ENCODE measurements at places on chromosomes 5 and 9.

DNA sequence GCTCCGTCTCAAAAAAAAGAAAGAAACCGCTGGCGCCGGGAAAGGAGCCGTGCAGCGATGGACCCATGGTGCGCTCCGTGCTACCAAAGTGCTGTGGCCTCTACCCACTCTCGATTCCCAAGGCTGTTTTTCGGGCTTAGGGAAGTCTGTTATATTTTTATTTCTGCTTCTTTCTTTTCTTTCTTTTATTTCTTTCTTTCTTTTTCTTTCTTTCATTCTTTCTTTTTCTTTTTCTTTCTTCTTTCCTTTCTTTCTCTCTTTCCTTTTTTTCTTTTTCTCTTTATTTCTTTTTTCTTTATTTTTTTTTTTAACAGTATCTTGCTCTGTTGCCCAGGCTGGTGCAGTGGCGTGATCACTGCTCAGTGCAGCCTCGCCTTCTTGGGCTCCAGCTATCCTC, 87.5 kb downstream of the ANXA2R start:
- DNase-seq, result no peak

GRCh38 chr5:81207009-81207408, 26.1 kb upstream of the CKMT2 start:
- no peak for DNase-seq

GRCh38 chr5:133415506-133415905, 196.8 kb downstream of the FSTL4 start:
- DNase-seq, result no peak

DNA sequence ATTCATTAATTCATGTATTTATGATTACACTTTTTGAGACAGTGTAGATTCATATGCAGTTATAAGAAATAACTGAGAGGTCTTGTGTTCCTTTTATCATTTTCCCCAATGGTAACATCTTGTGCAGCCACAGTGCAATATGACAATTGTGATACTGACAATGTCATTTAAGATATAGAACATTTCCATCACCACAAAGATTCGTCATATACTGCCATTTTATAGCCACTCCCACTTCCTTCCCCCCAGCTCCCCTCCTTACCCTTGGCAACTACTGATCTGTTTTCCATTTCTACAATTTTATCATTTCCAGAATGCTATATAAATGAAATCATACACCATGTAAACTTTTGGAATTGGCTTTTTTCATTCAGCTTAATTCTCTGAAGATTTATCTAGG, 53.8 kb downstream of the NR2F1 start:
- no peak for DNase-seq

GRCh38 chr5:14699807-14700400, 35.4 kb downstream of the OTULIN start:
- no peak for DNase-seq

DNA sequence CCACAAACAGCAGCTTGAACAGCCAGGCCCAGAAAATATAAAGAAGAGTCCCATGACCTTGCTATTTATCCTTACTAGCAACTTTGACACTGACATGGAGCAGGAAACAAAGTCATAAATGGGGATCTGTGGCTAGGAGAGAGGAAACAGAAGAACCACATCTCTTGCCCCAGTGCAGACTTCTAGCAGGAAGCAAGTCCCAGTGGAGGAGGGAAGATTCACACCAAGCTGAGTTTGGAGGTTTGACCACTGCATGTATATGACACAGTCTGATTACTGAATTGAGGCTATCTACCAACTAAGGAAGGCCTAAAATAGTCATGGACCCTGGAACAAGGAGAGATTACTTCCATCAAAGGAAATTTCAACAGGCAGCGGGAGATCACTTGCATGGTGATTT, 51.4 kb downstream of the CDH6 start:
- DNase-seq, result no peak

DNA sequence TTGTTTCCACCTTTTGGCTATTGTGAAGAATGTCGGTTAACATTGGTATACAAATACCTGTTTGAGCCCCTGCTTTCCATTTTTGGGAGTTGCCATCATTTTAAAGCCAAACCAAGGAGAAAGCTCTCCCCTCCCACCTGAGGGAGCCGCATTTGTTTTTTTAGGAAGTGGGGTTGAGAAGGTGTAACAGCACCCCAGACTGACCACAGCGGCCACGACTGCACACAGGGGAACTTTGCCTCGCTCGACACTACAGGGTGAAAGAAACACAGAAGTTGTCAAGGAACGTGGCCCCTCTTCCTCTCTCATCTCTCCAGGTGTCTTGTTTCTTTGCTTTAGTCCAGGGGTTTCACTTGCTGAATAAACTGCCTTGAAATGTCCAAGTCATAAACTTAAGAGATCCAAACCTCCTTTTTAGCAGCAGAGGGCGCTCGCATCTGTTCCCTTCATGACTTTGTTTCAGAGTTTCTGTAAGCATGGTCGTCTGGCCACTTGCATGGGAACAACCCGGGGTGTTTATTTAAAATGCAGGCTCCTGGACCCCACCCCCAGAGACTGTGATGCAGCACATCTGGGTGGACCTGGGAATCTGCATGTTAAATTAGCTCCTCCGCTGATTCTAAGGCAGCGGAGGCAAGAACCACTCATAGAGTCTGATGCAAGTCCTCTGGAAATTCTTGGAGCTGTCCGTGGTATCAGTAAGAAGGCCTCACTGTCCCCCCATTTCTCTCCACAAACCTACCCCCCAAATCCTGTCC, 2.1 kb upstream of the TTLL11 start:
- DNase-seq, result peak; percentile 34

DNA sequence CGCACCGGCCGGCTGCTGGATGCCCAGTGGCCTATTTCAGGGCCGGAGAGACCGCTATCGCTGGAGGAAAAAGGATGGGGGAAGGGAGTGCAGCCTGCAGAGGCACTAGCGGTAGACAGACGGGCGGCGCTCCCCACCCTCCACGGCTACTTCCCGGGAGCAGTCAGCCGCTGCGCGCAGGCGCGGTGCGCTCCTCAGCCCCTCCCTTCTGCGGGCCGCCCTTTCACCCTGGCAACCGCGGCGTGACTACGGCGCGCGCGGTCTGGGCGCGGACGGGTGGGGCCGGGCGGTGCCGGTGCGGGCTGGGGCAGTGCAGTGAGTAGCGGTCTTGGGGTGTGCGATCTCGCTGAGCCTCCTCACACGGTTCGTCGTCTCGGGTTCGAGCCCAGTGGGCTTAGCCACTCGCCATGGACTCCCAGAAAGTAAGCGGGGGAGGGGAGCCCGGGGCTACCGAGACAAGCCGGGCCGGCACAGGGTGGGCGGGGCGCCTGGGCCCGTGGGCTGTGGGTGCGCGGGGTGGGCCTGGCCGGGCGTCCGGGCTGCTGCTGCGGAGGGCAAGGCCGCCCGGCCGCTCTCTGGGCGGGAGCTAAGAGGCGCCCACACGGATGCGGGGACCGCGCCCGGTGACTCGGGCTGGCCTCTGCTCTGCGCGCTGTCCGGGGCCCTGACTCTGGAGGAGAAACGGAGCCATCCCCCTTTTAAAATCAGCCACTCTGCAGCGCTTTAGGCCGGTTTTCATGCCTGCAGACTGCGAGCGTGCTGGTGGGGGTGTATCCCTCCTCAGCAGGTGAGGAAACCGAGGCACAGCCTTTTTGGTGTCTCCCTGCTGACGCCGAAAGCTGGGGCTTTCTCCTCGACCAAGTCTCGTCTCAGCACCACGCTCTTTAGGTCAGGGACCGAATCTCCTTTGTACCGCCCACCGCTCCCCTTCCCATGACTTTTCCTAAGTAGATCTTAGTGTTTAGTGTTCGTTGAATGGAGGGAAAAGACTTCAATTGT, at the start of gene FSD1L:
Gene FSD1L, plus strand, starts transcription at position 221 of the 999 bp plus-strand sequence. Its CDS starts 187 bp downstream, at position 408.
- peak; percentile 85 for DNase-seq

- no peak for DNase-seq
These were observed 37.8 kb upstream of the RUFY1 start for GRCh38 chr5:179512452-179513000.

GRCh38 chr5:98742396-98743073, 30.9 kb upstream of the RGMB start:
- DNase-seq, result no peak

DNA sequence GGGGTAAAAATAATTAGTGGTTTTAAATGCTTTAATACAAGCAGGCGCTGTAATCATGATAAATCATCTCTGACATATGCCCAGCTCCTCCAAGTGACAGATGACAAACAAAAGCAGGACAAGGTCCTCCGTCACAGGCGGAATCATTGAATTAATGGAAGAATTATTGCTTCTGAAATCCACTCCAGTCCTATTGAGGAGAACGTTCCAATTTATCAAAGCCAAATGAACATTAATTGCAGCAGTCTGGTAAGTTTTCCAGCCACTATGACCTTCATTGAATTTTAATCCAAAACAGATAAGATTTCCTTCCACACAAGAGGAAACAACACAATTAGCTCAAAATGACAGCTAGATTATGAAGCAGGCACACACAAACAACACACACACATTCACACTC, 136.8 kb downstream of the ASTN2 start:
- DNase-seq, result no peak

DNA sequence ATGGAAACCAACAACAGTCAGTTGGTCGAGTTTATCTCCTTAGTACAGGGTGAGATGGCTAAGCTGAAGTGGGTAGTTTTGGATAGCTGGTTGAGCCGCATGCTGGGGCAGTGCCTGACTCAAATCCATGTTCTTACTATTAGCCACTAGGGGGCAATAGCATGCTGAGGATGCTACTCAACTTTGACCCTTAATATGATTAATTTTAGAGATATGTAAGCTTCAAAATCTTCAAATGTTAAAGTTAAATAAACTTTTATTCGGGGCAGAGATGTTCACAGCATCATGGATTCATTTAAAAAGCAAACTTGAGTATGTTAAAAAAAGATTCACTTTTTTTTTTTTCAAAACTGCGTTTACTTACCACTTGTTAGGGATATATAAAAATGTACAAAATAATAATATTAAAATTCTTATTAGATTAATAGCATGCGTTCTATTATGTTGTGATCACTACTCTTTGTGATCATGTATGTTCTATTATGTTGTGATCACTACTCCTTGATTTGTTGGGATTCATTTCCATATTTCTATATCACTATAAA, 57.0 kb downstream of the C9orf153 start:
- DNase-seq, result no peak

- no peak for DNase-seq
These were observed 63.7 kb upstream of the RICTOR start for GRCh38 chr5:39137819-39138451.

GRCh38 chr5:151274666-151275065, 21.7 kb downstream of the GM2A start:
- DNase-seq, result no peak

DNA sequence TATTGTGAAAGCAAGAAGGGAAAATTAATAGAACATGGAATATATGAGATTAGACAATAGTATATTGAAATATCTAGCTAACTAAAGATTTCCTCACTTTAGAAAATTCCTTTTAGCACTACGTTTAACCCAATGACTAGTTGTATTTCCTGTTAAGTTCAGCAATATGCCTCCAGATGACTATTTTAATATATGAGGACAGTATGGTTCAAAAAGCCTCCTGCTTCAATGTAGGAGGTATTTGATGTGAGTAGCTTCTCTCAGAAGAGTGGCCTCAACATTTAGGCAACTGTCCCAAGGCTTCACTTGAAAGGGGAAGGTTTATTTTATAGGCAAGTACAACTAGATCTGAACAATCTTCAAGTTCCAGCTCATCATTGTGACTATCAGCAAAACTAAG, 2.0 kb upstream of the MEF2C start:
- no peak for DNase-seq

DNA sequence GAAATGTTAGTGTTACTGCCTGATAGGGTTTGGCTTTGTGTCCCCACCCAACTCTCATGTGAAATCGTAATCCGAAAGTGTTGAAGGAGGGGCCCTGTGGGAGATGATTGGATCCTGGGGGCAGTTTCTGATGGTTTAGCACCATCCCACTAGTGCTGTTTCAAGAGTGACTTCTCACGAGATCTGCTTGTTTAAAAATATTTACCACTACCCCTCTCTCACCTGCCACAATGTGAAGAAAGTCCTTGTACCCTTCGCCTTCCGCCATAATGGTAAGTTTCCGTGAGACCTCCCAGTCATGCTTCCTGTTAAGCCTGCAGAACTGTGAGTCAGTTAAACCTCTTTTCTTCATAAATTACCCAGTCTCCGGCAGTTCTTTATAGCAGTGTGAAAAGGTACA, 2.6 kb upstream of the RFX3 start:
- DNase-seq, result no peak

- DNase-seq, result no peak
These were observed 296.7 kb upstream of the PANK3 start for GRCh38 chr5:168875832-168876231.

- DNase-seq, result no peak
These were observed 117.5 kb downstream of the HMHB1 start for GRCh38 chr5:143929486-143929885.

- no peak for DNase-seq
These were observed 417.5 kb upstream of the MEF2C start for GRCh38 chr5:89300426-89300970.

DNA sequence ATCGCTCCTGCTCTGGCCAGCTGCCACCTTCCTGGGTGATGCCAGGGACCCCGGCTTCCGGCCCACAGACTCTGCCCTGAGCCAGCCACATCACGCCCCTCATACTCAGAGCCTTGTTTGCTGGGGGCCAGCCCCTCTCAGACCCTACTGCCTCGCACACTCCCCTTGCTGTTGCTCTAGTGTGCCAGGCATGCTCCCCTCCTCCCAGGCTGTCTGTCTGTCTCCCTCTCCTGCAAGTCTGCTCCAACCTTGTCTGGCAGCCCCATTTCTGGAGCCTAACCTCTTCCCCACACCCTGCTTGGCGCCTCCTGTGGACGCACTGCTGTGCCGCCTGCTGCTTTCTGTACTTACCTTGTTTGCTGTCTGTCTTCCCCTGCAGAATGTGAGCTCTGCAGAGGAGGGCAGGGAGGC, 184.7 kb downstream of the HSPA4 start:
- no peak for DNase-seq

- DNase-seq, result no peak
These were observed 108.4 kb downstream of the ALDH1A1 start for GRCh38 chr9:72844440-72844768.

DNA sequence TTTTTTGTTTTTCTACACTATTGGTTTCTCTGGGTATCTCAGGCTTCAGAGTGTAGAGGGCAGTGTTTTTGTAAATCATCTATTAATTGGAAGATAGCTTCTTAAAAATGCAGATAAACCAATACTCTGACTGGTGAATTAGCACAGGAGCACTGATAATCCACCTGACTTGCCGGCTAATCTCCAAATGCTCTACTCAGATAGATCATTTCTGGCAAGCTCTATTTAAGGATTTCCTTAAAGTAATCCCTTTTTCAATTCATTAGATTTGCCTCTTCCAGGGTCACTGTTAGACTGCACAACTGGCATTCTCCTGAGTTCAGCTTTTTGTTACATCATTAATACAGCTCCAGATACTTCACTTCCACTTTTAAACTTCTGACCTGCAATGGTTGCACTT, 1390.3 kb upstream of the NUDT12 start:
- DNase-seq, result no peak

DNA sequence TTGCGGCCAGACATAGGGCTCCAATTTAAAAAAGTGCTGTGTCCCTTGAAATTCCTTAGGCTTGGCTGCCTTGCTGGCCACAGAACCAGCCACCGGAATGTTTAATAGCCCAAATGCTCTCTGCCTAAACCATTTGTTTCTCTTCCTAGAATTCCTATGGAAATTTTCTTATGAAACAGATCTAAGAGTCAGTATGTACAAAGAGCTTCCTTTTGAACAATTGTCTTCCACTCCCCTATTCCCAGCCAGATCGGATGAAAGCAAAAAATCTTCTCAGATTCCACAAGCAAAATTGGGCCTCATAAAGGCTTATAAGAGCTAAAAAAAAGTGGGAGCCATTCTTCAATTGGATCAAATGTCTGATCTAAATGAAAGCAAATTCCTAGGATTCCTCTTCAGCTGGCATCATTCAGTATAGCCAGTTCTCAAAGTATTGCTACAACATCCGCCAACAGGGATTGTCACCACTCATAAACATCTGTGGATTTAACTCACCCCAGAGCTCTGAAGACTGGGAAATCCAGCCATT, 104.3 kb downstream of the CEMIP2 start:
- no peak for DNase-seq
